ENCODE measurements at places on chromosomes 16 and 17. TPM values are rescaled to one million over a fixed set of nuclear protein-coding genes. Genes with fewer than 3 reads are reported as not detected.

DNA sequence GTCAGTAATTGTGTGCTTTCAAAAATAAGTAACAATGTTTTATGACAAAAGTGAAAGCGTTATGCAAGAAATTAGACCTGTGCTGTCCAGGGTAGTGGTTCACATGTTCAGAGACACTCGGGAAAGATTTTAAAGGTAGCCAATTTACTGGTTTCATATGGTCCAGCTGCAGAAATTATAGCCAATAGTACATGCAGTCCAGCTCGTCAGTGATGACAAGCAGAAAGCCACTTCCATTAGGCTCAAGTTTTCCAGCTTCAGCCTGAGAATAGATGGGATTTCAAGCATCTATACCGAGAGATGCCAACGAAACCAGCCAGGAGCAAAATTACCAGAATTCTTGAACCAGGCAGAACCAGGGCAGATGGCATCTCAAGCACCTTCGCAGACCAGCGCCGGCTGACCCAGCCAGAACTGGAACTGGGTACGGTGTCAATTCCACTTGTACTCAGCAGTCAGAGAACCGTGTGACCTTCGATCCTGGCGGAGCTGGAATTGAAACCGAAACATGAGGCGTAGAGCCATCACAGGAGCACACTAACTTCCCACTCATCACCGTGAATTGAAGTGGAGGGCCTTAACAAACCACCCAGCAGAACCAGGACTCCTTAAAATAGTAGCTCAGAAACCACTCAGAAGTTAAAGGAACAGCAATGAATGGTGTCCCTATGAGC is 207.9 kb upstream of the HSBP1 start:
- DNase-seq, result no peak

Gene ZG16B
- not detected for total RNA-seq

Gene RNU2-1
- not detected for total RNA-seq

Gene POLR3K
- total RNA-seq, result 4.0 TPM

- peak; percentile 53 for DNase-seq
Measured at GRCh38 chr16:67842509-67843342, 606 bp downstream of the THAP11 start.

DNA sequence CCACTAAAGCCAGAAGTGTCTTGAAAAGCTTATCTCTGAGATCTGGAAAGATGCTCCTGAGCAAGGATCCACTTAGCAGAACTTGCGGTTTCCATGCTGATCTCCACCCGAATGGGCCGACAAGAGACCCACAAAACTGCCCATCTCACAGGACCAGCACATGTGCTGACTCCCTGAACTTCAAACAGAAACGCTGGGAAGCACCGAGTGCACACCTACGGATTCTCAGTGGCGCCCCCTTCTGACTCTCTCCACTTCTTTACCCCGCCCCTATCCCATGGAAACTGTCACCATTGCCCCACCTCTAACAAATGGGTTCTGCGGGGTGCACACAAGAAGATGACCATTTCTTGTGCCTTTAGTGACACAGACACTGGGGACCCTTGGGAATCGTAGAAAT is 21.4 kb downstream of the CDRT4 start:
- no peak for DNase-seq

Gene SMYD4
- total RNA-seq, result 10.6 TPM

GRCh38 chr17:29546085-29546484 is 20.8 kb downstream of the ABHD15 start:
- no peak for DNase-seq

- DNase-seq, result no peak
Measured at GRCh38 chr17:65166787-65167186, 29.6 kb downstream of the RGS9 start.

DNA sequence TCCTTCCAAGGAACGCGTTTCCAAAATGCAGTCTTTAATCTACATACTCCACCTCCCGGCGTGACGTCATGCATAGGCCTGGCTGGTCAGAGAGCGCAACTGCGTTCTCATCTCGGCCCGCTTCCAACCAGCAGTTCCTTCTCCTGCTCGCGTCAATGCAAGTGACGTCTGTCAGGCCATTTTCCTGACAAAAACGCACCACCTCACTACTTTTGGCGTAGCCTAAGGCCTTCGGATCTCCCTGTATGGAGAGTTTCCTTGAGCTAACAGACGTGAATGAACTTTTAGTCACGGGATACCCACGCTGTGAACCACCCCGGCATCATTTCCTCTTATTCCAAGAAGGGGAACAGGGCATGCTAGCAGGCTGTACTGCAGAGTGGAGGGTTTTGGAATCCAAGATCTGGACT is 25.0 kb downstream of the TEX14 start:
- peak; percentile 33 for DNase-seq

Gene PRRT2
- 1.1 TPM for total RNA-seq

GRCh38 chr16:87555647-87556046 is 46.7 kb upstream of the JPH3 start:
- DNase-seq, result no peak

GRCh38 chr16:1495211-1495888 is 2.2 kb downstream of the TELO2 start:
- DNase-seq, result no peak

DNA sequence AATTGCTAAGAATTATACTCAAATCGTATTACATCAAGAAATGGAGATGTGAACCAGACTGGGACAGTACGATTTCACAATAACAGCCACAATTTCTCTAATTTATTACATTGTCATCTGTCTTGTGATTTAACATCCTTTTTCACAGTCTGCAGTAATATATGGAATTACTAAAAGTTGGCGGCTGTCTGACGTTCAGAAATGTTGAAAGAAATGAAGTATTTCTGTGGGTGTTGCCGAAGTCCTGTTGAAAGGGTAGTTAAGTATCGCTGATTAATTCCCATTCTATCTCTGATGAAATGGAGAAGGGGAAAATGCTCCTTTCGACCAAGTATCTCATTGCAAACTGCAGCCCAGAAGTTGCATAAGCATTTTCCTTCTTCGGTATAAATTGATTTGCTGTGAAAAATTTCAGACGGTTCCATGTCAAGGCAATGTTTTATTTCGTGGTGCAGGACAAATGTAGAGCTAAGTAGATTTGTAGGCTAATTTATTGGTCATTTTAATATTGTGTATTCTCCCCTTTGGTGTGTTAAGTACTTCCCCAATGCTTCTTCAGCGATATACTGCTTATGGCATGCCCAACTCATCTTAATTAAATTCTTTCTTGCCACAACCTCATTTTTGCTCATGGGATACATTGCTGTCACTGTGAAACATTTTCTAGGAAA is 775.2 kb upstream of the RBFOX1 start:
- DNase-seq, result no peak

DNA sequence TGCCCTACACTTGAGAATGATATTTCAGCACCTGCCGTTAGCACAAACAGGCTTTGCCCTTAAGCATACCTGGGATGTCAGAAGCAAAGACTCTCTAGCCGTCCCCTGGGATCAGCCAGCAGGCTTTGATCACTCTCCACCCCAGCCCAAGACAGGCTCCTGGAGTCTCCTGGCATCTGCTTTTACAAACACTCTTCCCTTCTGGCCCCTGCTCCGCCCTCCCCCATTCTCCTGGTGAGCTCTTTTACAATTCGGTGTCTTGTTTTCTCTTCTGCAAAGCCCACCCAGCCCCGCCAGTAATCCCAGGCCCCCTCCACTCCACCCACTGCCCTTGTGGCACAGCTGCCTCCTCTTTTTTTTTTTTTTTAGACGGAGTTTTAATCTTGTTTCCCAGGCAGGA is 50.4 kb downstream of the KATNIP start:
- no peak for DNase-seq

- DNase-seq, result no peak
Measured at GRCh38 chr16:72952404-72952803, 95.5 kb downstream of the ZFHX3 start.

GRCh38 chr17:44607836-44608690 is 48.2 kb upstream of the MEIOC start:
- peak; percentile 77 for DNase-seq

Gene CFAP119
- 4.0 TPM for total RNA-seq

DNA sequence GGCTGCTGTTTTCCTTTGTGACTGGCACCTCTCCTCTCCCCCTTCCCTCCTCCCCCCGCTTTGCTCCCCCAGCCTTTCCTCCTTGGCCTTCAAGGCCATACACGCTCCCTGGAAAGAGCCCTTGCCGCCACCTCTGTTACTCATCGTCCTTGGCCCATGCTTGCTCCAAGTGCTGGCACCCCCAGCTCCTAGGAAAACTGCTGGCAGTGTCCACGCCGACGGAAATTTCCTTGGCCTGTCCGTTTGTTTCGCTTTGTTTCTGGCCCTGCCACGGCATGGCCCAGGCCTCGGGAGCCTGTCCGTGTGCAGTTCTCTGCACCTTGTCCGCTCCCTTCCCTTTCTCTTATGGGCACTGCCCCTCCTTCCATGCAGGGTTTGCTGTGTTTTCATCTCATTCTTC is 18.0 kb downstream of the CA5A start:
- DNase-seq, result no peak

Gene TAC4
- not detected for total RNA-seq

GRCh38 chr16:22423716-22424115 is 49.3 kb upstream of the CDR2 start:
- DNase-seq, result no peak

Gene IRX6
- not detected for total RNA-seq

DNA sequence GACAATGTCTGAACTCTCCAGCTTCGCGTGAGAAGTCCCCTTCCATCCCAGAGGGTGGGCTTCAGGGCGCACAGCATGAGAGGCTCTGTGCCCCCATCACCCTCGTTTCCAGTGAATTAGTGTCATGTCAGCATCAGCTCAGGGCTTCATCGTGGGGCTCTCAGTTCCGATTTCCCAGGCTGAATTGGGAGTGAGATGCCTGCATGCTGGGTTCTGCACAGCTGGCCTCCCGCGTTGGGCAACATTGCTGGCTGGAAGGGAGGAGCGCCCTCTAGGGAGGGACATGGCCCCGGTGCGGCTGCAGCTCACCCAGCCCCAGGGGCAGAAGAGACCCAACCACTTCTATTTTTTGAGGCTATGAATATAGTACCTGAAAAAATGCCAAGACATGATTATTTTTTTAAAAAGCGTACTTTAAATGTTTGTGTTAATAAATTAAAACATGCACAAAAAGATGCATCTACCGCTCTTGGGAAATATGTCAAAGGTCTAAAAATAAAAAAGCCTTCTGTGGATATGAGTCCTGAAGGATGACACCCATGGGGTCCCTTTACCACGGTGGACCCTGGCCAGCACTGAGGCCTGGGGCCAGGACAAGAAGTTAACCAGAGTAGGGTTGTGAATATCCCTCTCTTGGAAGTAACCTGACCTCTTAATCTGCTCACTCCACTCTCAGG is 10.5 kb upstream of the ITGAD start:
- DNase-seq, result peak; percentile 45

DNA sequence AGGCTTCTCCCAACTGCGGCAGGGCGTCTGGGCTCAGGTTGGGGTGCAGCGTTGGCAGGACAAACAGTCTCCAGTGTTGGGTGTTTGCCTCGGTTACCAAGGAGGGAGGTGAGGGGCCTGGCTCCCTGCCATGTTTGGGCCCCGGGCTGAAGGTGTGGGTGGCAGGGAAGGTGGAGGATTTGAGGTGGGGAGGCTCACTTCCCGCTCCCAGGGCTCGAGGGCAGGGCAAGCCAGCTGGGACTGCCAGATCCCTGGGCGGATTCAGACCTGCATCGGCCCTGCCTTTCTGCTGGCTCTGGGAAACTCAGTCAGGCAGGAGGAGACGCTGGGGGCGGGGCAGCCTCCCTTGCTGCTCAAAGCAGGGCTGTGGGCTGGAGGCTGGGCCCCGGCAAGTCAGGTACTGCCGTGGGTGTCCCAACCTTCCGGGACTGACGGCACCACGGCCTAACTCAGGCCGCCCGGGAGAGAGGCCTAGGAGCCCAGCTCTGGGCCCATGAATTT is 31.3 kb upstream of the KRT17 start:
- no peak for DNase-seq

GRCh38 chr17:37650419-37651003 is 7.3 kb upstream of the DDX52 start:
- DNase-seq, result peak; percentile 56

Gene BCO1
- not detected for total RNA-seq

- no peak for DNase-seq
Measured at GRCh38 chr16:87323727-87324410, 6.7 kb upstream of the C16orf95 start.

DNA sequence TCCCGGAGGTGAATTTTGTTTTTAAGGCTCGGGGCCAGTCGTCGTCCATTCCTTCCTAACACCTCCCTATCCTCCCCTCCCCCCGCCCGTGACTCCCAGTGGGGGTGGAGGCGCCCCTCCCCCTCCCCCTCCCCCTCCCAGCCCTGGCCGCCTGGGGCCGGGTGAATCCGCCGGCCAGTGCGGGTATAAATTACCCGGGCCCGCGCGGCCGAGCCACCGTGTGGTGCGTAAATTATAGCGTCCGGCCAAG is 2.0 kb upstream of the GSE1 start:
- DNase-seq, result peak; percentile 25

Gene KRTAP2-1
- total RNA-seq, result not detected

- DNase-seq, result no peak
Measured at GRCh38 chr17:60345233-60345632, 46.7 kb downstream of the USP32 start.

- no peak for DNase-seq
Measured at GRCh38 chr16:1734816-1735215, 28.8 kb downstream of the MAPK8IP3 start.

GRCh38 chr16:28130099-28131088 is 66.9 kb upstream of the GSG1L start:
- no peak for DNase-seq

DNA sequence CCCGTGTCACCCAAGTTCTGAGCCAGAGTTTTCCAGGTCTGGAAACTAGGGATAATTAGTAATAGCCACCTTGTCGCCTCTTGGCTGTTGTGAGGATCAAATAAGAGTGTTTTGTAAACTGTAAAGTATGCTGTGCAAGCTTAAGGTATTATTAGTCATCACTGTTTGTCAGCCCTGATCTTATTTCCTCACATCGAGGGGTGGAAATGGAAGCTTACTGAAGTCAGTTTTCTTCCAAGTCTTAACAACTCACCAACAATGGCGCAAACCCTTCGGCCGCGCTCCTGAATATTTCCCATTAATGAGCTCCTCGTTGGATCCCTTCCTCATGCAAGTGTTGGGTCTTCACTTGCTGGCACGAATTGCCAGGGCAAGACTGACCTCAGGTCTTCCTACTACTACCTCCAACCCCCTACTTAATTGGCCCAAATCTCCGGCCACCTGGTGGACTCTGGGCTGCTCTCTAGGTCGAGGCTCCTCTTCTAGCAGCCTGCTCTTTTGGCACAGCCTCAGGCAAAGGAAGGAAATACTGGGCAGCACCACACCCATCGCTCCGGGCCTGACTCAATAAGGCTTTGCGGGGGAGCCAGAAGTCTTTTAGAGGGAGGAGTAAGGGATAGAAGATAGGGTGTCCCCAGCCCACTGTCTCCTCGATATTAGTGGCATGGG is 885 bp upstream of the SLC35B1 start:
- peak; percentile 38 for DNase-seq

- no peak for DNase-seq
Measured at GRCh38 chr16:67263201-67263600, 14.4 kb downstream of the SLC9A5 start.

GRCh38 chr17:51165680-51166197 is 472 bp upstream of the NME2 start:
- DNase-seq, result no peak

DNA sequence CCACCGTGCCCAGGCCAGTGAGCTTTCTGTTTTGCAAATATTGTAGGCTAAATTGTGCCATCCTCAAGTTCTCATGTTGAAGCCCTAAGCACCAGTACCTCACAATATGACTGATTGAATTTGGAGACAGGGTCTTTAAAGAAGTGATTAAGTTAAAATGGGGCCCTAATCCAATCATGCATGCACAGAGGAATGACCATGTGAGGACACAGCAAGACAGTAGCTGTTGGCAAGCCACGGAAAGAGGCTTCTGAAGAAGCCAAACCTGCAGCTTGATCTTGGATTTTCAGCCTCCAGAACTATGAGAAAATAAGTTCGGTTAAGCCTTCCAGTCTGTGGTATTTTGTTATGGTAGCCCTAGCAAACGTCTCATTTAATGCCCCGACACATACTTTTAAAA is 24.9 kb downstream of the TOM1L2 start:
- DNase-seq, result no peak
